ENCODE measurements at places on chromosomes 13 and 19.

DNA sequence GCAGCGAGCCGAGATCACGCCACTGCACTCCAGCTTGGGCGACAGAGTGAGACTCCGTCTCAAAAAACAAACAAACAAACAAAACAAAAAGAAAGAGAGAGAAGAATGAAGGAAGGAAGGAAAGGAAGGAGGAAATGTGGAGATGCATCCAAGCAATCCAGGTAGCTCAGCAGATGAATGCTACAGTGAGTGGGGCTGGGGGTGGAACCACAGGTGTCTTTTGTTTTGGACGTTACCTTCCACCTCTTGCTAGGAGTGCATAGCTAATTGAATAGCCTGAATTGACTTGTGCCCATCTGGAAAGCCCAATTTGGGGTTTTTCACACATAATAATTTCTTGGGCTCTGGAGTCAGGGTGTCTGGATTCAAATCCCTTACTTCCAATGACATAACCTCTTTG lies 66.0 kb upstream of the GTF3A start:
- DNase-seq = no peak

DNA sequence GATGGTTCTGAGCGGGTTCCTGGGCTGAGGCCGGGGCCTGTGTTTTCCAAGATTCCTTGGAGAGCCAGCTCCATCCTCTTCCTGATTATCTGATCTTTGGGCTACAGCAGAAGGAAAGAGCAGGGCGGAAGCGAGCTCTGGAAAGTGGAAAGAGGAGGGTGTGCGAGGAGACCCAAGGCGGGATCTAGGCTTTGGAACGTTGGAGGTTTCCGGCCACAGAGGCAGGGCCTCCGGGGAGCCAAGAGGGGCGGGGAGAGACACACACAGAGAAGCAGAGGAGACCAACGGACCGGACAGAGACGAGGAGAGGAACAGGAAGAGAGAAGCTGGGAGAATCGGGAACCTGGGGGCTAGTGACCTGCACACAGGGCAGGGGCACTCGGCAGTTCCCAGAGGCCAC lies at the start of gene CLEC11A:
TSS of gene CLEC11A (plus strand) at position 296 of the 400 bp plus-strand sequence. CDS start 162 bp downstream, outside the sequence.
- DNase-seq = no peak

DNA sequence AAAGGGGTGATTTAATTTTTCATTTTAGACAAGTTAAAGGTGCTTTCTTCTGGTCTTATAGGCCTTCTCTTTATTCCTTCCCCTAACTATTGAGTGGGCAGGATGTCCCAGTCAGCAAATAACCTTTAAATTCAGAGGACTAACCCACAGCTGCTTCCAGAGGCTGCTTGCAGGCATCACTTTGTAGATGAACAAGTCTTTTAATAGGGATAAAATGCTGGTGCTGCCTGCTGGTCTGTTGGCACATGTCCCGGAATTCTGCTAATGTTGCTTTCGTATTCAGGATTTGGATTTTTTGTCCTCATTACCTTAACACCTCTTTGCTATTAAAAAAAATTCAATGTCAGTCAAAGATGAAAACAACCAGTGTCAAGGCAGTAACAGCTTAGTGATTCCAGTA lies 132.7 kb upstream of the KL start:
- DNase-seq = no peak

- no peak for DNase-seq
Measured at GRCh38 chr19:16377521-16377920, 52.9 kb downstream of the KLF2 start.

DNA sequence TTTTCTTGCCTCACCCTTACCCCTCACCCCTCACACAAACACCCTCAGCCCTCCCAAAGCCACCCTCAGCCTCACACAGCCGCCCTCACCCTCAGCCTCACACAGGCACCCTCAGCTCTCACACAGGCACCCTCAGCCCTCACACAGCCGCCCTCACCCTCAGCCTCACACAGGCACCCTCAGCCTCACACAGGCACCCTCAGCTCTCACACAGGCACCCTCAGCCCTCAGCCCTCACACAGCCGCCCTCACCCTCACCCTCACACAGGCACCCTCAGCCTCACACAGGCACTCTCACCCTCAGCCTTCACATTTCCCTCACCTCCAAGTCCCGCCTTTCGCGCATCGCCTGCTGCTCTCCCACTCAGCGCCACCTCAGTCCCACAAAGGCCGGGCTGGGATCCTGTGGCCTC lies 287 bp upstream of the ZSCAN22 start:
- no peak for DNase-seq

GRCh38 chr19:19278315-19278714 lies 5.2 kb upstream of the TM6SF2 start:
- no peak for DNase-seq

DNA sequence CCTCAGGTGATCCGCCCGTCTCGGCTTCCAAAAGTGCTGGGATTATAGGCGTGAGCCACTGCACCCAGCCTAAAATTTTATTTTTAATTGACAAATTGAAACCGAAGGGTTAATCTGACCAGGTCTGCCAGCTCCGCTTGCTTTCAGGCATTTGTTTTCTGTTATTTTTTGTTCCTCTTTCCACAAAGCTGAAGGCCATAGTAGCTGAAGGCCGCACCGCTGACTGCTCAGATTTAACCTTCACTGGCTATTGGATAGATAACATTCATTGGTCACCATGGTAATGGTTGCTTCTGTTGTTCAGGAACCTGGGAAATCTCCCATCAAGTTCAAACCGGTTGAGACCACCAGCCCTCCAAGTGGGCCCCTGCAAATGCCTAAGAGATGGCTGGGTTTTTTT lies 124.5 kb upstream of the USP29 start:
- DNase-seq = no peak

DNA sequence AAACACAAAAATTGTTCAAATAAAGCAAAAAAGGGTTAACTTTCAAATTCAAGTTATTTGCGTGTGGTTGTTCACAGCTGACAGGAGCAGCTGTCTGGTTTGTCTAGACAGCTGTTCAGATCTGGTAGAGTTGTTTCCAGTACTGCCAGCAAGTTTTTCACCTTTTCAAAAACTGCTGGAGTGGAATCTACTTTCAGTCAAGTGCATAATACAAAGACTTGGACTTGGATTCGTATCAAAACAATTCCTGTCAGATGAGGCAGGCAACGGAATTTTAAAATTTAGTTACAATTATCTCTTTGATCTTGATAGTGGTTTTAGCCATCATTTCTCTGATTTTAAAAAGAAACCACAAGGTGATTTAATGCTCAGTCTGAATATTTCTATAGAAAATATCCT lies 51.7 kb upstream of the EEF1AKMT1 start:
- DNase-seq = no peak

DNA sequence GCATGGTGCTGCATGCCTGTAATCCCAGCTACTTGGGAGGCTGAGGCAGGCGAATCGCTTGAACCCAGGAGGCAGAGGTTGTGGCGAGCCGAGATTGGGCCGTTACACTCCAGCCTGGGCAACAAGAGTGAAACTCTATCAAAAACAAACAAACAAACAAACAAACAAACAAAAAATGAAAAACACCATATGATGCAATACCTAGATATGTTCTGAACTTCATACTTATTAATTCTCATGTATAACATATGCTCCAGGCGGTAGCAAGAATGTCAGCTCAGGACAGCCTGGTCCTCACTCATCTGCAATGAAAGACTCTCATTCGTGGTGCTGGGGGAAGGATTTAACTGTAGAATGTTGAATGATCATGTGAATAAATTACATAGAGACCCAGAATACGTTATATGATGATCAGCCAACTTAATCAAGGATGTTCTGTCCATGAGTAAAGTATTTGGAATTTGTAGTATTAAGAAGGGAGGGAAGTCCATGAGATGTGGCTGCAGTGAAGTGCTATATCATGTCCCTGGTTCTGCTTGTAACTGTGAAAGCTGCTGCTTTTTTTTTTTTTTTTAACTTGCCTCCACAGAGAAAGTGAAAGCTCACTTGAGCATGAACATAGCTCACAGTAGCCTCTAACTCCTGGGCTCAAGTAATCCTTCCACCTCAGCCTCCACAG lies 206.8 kb downstream of the UQCRFS1 start:
- DNase-seq = no peak

DNA sequence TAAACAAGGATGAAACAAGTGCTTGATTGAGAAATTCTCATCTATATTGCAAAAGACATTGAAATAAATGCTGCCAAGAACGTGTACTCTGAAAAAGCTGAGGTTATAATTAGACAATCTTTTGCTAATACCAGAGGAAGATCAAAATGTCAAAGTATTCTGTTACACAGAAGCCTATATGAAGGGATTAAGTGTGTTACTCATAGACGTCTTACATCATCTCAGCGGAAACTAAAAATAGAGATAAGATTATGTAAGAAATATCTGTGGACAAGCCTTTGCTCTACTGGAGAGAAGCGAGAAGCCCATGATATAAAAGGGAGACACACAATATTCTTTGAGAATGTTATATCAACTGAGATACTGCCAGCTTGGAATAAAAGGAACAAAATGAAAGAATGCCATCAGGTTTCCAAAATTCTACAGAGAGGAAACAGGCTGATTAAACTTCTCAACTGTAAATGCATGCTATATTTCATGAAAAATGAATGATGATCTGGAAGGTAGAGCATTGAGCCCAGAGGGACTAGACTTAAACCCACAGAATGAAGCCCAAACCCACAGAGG lies 699.0 kb downstream of the GPC5 start:
- DNase-seq = no peak

Data from GM12892 (cell line).